ENCODE measurements at places on chromosomes 5 and 9.
A peak's percentile ranks its signal among the peaks of the same experiment; 100 is the strongest.

DNA sequence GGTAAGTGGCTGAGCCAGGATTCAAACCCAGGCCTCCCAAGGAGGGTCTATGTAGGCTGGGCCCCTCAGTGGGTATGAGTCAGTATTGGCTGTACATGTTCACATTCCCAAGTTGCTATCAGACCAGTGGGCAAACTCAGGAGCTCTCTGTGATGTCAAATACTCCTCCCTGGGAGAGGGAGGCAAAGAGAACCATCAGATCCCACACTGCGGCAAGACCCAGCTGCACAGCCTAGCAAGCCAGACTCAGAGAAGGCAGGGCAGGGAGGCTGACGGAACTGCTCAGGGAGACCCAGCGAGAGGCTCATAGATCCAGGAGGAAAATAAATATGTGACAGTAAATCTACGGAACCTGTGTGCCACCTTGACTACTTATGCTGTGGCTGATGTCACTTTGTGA is 42.6 kb upstream of the SAP30L start:
- peak; percentile 19 for DNase-seq

DNA sequence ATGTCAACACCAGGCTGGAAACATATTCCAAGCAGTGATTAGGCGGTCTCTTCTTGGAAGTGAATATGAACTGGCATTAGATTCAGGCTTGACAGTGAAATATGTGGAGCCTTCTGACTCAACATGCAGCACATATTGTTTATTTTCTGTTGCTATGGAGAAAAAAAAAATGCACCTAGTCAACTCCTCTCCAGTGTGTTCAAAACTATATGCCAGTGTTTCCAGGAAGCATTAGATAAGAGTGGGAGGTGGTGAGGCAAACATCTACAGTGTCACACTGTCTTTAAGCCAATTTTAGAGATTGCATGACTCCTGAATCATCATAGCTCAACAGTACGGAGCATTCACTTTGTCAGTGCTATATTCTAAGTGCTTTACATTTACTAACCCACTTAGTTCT is 117.9 kb downstream of the HCN1 start:
- DNase-seq = no peak

- peak; percentile 29 for DNase-seq
Observed at GRCh38 chr5:55577353-55578060, 42.7 kb upstream of the PLPP1 start.

DNA sequence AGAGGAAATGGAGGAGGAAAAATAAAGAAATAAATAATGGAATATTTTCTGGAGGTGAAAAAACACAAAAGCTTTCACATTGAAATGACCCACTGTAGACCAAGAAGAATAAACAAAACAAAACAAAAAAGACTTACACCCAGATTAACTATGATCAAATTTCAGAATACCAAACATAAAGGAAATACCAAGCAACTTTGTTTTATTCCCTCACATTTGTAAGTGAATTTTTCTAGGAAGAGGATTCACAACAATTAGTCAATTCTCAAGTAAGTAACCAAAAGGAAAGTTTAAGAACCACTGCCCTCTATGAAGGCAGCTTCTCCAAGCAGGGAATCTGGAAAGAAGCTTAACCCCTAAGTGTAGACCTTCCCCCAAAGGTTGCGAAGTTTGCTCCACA is 29.6 kb upstream of the B4GALT1 start:
- no peak for DNase-seq

- DNase-seq = no peak
Observed at GRCh38 chr5:35374584-35374983, 144.3 kb upstream of the PRLR start.

- no peak for DNase-seq
Observed at GRCh38 chr5:105392710-105393149, 1830.1 kb upstream of the NUDT12 start.

DNA sequence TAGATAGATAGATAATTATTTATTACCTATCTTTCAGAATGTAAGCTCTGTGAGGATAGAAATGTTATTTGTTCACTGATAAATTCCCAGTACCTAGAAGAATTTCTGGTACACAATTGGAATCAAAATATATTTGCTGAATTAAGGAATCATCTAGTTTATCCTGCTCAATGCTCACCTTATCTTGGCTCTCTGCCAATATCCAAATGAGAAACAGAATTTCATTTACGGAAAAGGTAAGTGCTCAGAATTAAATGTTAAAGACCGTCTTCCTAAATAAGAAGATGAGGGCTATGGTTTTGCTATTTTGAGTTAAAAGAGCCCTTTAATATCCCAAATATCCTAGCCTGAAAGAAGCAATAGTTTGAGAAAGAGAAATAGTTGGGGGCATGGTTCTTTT is 232.1 kb upstream of the PDE4D start:
- no peak for DNase-seq

- DNase-seq = no peak
Observed at GRCh38 chr9:111799915-111800526, 5.3 kb upstream of the SHOC1 start.

DNA sequence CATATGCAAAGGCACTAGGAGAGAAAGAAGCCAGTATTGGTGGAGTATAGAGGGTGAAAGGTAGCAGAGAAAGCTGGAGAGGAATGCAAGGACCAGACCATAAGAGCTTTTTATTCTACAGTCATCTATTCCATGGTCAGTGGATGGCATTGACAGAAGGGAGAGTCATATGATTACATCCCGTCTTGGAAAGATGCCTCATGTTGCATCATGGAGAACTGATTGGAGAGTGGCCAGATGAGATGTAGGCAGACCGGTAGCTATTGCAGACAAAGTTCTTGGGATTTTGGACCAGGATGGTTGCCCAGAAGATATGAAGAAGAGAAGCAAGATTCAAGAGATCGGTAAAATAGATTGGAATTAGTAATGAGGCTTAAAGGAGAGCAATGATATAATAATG is 260.7 kb downstream of the CHSY3 start:
- peak; percentile 39 for DNase-seq

- DNase-seq = no peak
Observed at GRCh38 chr5:178490935-178491652, 99.1 kb downstream of the COL23A1 start.

GRCh38 chr9:93590609-93591234 is 14.3 kb downstream of the PHF2 start:
- no peak for DNase-seq

DNA sequence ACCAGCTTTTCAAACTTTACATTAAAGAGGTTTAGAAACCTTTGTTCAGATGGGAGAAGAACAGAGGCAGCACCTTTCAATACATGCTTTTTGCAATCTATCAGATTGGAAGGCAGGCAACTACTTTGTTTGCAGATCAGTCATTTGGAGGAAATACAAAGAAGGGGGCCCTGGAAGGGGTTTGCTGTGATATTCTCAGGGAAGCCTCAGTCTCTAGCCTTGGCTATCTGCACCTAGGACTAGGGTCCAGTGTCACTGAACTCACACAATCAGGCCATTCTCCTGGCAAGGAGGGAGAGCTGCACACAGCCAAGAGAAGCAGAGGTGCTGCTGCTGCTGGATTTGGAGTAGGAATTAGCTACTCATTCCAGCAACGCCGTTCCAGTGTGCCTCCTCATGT is 79.5 kb downstream of the CRB2 start:
- no peak for DNase-seq

- DNase-seq = no peak
Observed at GRCh38 chr9:68747043-68747533, 42.0 kb downstream of the PIP5K1B start.

- DNase-seq = peak; percentile 61
Observed at GRCh38 chr5:5221724-5222123, 81.6 kb downstream of the ADAMTS16 start.

All from fibroblast of skin of scalp (primary cell).